Esophagus squamous epithelium (tissue), 5 donors: ENCODE measurements at places on chromosomes 12 and 14.

DNA sequence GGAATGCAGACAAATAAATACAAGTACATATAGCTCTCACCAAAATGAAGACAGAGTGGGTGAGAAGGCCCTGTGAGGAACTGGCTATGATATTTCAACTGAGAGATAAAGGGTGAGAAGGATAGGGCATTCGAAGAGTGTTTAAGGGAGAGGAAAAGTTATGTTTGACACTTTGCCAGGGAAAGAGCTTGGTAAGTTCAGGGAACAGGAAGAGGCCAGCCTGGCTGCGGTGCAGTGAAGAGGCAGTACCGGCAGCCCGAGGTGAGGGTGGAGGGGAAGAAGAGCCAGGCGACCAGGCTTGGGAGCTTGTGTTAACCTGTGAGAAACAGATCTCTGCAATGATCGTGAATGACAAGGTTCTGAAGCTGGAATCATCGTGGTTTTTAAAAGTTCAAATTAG is 84.7 kb upstream of the RFX4 start:
- no peak for DNase-seq

GRCh38 chr14:92986254-92987147 is 63.6 kb downstream of the CHGA start:
- no peak for DNase-seq

DNA sequence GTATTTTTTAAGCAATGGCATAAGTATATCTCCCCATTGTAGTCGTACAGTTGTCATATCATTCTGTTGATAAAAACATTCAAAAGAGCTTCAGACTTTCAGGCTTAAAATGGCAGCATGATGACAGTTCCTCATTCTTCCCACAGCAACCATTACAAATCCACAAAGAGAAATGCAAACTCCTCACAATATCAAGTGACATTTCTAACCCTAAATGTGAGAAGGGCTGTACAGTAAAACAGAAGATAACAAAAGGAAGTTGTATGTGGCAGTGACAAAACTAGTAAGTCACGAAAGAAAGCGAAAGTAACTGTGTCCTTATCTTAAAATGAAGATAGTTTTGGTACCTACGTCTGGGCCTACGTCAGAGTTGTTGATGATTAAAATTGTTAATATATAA is 46.7 kb downstream of the GXYLT1 start:
- no peak for DNase-seq

DNA sequence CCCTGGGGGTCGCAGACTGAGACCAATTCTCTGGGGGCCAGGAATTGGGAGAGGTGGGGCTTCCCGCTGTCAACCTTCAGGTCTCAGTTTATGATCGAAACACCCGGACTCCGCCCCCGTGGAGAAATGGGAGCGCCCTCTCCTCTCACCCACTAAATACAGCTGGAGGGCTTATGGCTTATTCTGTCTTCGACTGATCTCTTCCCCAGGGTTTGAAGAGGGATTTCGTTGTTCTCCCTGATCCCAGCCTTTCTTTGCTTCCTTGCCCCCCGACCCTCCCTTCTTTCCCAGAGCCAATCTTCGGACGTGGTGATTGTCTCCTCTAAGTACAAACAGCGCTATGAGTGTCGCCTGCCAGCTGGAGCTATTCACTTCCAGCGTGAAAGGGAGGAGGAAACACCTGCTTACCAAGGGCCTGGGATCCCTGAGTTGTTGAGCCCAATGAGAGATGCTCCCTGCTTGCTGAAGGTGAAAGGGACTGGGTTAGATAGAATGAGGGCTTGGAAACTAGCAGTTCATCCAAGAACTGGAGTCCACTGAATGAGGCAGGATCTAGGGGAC is 607 bp downstream of the OS9 start:
- no peak for DNase-seq

DNA sequence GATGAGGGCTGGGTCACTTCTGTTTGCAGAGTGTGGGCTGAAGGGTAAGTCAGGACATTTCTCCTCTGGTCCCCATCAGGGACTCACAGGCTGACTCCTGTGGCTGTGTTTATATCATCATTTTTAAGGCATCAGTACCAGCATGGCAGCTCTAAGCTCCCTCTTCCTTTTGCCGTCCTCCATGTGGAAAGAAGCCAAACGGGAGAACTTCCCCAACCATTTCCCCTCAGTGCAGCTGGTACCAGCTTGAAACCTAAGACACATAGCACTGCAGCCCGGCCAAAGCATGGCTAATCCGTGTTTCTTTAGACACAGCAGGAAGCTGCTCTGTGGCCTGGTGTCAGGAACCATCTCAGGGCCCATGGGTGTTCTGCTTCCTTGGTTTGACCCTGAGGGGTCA is 31.9 kb upstream of the ATP2A2 start:
- DNase-seq = no peak

DNA sequence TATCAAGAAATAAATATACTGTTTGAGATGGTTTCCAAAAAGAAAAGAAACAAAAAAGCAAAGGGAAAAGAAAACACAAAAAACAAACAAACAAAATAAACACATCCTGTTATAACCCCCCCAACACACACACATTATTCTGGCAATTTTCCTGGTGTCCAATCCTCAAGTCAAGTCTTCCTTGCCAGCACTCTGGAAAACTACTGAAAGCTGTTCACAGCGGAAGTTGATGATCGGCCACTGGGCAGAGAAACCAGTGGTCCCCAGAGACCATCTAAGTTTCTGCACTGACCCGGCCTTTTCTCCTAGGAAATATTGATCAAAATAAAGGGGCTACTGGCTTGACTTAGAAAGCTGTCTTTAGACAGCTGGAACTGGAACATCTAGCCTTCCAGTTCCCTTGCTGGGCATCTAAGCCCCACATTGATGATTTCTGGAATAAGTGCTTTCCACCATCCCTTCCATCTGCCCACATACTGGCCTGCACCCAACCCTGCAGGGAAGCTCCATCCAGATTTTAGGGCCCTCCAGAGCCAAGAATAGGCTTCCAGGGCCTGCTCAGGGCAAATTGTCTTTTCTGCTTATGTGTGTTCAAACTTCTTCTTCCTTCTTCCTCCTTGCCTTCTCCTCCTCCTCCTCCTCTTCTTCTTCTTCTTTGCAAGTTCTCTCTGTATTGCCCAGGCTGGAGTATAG is 11.6 kb upstream of the PPP1CC start:
- no peak for DNase-seq

DNA sequence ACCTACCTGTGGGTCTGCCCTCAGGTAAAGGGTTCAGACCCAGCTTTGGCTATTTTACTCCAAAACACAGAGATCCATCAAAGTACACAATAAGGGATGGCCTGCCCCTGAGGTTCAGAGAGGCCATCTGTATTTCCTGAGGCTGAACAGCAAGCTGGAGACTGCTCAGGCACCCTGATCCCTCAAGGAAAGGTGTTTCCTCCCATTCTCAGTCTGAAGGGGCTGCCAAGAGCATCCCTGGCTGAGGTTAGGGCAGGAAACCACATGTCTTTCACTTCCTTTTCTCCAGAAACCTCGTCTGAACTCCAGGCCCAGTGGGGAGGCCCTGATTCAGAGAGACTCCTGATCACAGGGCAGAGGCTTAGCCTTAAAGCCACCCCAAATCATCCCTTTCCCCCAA is 1.5 kb downstream of the RILPL1 start:
- no peak for DNase-seq

DNA sequence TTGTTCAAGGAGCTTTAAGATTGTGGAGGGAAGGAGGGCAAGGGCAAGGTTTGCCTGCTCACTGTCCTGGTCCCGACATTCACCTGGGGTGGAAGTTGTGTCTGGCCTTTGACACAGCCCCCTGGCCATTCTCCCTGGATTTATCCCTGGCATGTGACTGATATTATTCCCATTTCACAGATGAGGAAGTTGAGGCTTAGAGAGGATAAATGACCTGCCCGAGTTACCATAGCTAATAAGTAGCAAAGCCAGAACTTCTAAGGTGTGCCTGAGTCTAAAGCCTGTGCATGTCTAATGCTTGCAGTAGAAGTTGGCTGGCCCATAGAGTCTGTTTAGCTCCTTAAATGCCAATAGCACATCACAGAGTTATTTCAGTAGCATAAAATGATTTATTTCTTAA is 720 bp upstream of the FGF6 start:
- DNase-seq = no peak

GRCh38 chr12:121774968-121775474 is 18.5 kb downstream of the RHOF start:
- DNase-seq = no peak

GRCh38 chr14:57345106-57345505 is 45.3 kb upstream of the NAA30 start:
- no peak for DNase-seq

GRCh38 chr12:68631227-68631626 is 20.5 kb downstream of the RAP1B start:
- DNase-seq = no peak

DNA sequence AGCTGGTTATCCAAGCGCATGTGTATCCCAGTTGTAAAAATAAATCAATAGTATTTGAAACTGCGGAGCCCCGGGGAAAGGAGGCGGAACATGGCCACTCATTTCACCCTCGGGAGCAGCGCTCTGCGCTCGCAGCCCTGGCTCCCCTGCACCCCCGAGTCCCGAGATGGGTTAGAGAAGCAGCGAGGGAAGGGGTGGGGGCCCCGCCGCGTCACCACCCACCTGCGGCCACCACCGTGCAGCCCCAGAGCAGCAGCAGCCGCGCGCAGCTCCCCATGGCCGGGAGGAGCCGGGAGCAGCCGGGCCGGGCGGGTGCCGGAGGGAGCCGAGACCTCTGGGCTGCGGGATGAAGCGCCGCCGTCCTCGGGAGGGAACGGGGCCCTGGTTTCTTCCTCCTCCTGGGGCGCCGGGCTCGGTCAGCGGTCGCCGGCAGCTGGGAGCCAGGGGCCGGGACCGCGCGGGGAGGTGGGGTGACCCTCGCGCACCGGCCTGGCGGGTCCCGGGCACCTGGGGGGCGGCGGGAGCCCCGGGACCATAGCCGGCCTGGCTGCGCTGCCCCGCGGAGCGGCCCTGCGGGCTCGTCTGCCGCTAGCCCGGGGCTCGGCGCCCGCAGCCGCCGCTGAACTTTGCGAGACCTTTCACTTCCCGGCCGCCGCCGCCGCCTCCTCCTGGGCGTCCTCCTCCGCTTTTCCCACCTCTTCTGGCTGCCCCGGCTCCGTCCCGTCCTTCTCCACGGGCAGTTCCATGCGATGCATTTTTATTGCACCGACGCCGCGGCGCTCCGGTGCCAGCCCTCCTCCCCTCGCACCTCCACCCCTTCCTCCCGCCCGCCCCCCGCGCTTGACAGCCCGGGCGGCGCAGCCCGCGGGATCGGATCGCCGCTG is at the start of gene NTN4:
NTN4 (minus strand) TSS at position 732 of the 884 bp plus-strand sequence; CDS start at position 277, 455 bp downstream.
- no peak for DNase-seq

DNA sequence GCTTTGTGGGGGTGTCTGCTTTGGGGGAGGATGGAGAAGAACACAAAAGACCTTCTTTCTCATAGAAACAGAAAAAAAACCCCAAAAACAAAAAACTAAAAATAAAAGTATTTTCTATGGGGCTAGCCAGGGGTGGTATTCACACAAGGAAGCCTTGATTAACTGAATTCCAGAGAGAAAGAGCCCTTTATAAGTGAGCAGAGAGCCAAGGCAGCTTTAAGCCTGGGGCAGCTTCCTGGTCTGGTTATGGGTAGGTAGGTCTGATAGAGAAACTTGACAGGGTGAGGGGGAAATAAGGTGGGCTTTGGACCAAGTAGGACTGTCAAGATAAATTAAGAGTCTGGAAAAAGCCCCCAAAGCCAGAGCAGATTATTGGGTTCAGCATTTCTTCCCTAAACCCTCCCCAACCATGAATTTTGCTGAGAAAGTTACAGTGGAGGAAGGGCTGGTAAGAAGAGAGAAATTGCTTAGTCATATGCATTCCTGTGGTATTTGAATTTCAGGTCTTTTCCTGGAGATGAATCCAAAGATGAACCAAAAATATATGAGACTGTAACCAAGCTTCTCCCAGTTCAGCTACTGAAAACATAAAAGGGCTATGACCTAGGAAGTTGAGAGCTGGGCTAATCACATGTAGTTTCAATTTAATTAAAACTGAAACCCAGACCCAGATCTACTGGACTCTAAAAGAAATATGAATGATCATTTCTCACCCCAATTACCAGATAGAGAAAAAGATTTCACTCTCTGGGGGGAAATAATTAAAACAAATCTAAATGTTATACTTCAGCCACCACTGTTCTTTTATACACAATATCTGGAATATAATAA is 144.8 kb downstream of the TBC1D30 start:
- no peak for DNase-seq

DNA sequence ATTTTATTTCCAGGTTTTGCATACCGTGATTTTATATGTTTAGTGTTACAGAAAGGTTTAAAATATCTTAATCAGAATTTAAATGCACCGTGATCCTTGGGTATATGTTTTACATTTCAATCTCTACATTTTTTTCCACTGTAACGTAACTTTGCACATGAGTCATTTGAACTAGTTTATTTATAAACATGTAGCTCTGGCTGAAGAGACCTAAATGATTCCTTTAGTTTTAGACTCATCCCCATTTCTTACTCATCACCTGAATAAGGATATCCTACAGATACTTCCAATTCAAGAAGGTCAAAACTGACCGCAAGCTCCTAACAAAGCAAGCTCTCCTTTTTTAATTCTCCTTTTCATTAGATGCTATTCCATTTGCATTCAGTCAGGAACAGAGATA is 42.7 kb upstream of the SLC6A15 start:
- no peak for DNase-seq

DNA sequence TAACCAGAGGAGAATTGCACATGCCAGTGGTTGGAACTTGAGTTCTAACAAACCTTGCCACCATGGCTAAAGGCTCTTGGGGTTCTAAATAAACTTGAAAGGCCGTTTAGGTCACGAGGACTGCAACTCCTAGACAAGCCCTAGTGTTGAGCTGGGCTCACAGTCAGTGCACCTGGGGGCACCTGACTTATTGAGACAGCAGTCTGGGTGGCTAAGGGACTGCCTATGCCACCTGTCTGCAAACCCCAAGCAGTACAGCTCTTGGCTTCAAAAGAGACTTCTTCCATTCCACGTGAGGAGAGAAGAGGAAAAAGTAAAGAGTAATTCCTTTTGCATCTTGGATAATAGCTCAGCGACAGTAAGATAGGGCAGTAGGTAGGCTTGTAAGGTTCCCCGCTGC is 765.6 kb upstream of the FOXG1 start:
- no peak for DNase-seq

DNA sequence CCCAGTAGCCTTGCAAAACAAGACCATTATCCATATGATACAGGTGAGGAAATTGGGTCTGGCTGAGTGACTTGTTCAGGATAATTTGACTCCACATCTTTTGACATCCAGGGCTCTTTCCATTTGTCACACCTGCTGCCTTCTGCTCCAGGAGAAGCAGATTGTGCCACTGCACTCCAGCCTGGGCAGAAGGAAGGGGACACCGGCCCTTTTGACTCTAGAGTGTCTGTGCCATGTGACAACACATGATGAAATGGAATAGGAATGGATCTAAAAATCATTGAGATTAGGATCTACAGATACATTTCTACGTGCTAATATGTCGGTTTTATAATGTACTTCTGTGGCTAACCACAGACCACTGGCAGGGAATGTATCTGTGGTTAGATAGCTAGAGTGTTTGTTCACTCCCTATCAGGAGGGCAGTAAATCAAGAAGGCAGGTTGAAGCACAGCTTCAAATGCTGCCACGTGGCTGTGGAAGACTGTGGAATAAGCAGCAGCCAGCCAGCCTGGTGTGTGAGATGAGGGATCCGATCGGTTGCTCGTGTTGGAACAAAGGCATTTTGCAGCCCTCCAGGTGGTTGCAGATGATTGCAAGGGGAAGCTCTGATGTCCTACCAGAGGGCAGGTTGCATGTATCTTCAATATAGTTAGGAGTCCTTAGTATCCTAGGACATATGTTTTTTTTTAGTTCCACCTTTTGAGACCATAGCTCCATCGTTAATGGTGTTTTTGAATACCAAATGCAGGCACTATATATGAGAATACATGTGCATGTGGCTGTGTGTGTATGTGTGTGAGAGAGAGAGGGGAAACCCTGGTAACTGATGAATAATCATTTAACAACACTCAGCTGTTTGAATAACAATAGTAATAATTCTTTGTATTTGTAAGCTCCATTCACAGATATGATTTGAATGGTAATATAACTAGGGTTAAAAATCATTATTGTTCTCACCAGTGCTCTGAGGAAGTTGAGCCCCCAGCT is 28.6 kb downstream of the EML1 start:
- no peak for DNase-seq
